ENCODE measurements at places on chromosomes 3 and 15.
A peak's percentile ranks its signal among the peaks of the same experiment; 100 is the strongest.

DNA sequence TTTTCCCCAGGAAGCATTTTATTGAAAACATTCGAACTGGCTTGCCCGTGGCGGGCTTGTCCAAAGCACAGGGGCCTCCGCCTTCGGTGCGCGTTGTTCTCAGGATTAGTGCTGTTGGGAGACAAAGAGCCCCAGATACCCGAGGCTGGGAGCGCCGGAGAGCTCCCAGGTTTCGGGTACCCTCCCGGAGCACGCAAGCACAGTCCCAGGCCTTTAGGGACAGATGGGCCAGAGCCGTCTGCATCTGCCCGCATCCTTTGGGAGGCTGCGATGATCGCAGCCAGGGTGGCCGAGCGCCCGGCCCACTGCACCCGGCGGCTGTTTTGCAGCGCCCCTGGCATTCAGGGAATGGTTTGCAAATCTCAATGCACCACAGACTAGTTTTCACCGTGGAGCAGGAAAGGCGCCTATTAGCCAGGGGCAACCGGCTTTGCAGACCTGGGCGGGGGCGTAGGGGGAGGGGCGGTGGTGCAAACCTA is 5.0 kb upstream of the FEZF2 start:
- no peak for DNase-seq

DNA sequence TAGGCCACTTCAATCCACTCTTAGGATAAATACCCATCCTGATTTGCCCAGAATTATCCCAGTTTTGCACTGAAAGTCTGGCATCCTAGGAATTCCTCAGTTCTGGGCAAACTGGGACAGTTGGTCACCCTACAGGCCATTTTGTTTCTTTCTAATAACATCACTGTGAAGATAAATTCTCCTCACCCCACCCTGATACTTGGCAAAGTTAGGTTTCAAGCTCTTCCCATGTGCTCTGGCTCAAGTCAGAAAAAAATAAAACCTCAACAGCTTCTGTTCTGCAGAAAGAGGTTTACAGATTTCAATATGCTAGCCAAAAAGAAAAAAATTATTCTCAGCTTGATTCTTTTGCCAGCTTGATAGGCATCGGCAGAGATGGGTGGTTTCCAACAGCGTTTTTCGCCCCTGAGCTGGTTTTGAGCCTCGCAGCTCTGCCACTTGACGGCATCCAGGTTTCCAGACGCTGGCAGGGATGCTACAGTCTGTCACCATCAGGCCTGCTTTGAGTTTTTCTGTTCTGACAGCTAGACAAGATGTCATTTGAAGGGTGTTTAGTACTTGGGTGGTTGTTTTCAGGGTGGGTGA is 171.4 kb downstream of the SSR3 start:
- no peak for DNase-seq

DNA sequence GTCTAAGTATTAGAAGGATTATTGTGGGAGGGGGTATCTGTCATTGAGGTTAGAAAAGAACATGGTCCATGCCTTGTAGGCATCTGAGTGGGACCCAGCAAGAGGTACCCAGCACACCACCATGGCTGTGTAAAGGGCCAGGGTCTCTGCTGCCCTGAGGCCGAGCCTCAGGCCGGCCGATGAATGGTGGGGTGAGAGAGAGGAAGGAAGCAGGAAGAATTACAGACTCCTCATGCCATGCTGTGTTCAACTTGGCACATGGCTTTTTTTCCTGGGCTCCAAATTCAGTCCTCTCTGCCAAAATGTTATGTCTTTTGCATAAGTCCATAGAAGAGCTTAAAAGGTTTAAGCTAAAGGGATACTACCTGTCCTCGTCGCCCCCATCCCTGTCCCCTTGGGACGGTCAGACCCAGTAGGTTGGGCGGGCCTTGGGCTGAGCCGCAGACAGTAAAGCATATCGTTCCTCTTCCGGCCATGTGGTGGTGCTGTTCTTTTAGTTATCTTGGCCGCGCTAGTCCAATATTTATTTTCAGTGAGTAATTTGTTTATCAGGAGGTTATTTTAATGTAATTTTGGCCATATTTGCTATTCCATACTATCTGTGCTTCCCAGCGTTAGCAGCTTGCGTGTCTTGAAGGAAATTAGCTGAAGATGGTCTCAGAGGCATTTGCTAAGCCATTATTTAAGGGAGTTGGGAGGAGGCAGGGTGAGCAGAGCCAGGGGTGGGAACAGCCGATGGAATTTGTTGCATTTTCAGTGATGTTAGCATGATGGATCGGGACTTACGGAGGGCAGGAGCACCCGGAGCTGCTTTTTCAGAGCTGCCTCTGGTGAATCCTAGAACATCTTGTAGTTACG is 152.4 kb downstream of the AGBL1 start:
- DNase-seq: peak; percentile 29

DNA sequence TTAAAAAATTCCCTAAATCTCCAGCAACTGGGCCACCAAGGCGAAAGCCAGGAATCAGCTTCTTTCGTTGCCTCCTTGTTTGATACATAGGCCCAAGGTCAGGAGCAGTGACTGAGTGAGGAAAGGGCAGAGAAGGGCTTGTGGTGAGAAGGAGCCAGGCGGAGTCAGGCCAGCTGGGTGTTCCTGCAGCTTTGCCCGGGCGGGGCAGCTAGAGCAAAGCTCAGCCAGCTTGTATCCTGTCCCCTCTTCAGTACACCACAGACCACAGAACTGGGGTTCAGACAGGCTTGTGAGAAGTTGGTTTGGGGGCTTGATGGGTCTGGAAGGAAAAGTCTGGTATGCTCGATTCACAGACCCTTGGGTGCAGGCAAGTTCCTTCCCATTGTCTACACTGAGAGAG is 52.6 kb downstream of the CCK start:
- no peak for DNase-seq

DNA sequence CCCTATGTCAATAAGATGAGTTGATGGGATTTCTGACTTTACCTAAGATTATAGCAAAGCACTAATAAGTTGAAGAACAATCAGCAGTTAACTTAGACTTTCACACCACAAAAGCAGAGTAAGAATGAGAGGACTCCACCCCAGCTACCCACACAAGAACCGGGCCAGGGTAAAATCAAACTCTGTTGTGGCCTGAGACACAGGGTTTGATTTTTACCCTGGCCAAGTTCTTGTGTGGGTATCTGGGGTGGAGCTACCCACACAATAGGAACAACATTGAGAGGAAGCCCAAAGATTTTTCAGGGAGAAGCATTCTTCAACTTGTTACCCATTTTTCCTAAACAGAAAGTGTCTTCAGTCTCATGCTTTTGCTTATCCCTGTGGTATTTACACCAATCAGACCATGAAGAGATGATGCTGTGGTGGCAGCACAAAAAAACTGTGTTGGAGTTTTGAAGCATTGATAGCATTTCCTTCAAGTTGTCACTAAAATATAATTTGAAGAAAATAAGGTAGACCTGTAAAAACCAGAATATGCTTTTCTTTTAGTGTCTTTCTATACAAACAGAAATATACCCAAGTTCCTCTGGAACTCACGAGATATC is 25.6 kb downstream of the CPOX start:
- DNase-seq: peak; percentile 41

DNA sequence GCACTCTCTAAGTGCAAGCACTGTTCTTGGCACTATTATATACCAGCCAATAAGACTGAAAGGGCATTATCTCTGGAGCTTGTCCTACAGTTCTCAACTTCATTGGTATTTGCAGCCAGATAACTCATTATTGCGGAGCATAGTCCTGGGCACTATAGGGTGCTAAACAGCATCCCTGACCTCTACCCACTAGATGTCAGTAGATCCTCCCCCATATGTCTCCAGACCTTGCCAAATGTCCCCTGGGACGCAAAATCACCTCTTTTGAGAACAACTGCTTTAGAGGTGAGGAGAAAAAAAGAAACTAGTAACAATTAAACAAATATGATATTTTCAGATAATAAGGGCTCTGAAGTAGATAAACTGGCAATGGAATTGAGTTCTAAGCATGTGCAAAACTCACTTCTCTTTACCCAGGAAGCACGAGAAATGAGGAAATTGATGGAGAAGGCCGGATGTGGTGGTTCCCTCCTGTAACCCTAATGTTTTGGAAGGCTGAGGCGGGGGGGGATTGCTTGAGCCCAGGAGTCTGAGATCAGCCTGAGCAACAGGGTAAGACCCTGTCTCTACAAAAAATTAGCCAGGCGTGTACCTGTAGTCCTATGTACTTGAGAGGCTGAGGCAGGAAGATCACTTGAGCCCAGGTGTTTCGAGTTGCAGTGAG is 61.4 kb downstream of the FRMD4B start:
- no peak for DNase-seq

GRCh38 chr3:107868449-107868848 is 222.4 kb downstream of the CD47 start:
- no peak for DNase-seq

- no peak for DNase-seq
Observed at GRCh38 chr3:129567176-129567705, 24.3 kb downstream of the H1-8 start.

GRCh38 chr15:77693576-77693975 is 60.9 kb upstream of the LINGO1 start:
- no peak for DNase-seq

GRCh38 chr15:75446151-75446550 is 5.3 kb downstream of the SIN3A start:
- DNase-seq: peak; percentile 35

- no peak for DNase-seq
Observed at GRCh38 chr15:96349034-96349856, 18.7 kb downstream of the NR2F2 start.

- DNase-seq: no peak
Observed at GRCh38 chr15:74326746-74327145, 40.7 kb downstream of the CYP11A1 start.

DNA sequence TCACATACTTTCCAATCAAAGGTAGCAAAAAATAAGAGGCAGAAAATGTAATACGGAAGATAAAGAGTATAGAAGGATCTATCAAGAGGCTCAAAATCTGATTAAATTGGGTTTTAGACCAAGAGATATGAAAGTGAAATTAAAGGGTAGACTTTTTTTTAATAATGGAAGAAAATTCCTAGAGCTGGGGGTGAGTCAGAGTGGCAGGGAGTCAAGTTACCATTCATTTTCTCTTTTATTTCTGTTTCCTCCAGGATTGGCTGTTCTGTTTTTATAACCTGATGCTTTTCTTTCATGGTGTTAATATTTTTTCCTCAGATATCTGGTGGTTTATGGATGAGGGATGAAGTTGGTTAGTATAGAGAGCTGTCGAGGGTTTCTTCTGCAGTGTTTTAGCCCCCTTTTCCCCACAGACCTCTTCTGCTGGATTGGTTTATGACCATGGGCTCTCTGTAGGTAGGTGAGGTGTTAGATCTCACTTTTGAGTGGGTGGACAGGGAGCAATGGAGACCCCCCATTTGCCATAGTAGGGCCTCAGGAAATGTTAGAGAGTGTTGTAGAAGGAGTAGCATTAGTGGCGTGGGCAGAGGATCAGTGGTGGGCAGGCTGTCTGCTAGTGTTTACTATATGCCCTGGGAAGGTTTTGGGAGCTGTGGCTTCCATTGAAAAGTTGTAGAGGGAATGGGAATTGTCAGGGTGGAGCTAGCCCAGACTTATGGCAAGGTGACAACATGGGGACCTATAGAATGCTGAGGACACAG is 201.6 kb upstream of the GOLGA6L4 start:
- DNase-seq: no peak

DNA sequence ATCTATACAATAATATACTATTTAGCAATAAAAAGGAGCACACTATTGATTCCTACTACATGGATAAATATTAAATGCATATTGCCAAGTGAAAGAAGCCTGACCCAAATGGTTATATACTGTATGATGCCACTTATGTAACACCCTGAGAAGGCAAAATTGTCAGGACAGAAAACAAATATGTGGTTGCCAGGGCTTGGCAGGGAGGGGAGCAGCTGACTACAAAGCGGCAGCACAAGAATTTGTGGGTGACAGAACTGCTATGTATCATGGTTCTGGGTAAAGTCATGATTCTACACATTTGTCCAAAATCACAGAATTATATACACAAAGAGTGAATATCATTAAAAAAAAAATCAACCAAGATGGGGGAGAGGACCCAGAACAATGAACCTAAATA is 22.5 kb downstream of the TBC1D2B start:
- DNase-seq: peak; percentile 81

- no peak for DNase-seq
Observed at GRCh38 chr3:46463120-46463867, 1.4 kb downstream of the LTF start.

DNA sequence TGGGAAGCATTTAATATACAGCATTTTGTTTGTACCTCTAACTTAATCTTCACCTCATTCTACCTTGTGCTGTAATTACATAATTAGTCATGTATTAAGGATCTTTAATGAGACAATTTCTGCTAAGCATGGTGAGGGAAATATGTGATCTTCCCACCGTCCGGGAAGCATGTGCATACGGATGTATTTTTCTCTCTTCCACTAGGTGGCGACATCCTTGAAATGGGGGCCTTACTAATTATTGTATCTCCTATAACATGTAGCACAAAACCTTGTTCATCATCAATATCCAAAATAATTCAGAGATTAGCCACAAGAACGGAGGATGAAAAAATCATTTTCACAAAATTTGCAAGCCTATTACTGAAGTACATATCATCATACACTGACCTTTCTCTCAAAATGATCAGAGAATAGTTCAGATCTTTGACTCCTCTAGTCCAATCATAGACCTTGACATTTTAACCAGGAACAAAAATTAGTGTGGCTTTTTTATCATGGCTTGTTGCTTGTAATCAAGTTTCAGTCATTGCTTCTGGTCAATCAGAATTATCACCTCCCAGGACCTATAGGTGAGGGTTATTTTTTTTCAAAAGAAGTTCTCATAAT is 148.9 kb upstream of the GBE1 start:
- DNase-seq: peak; percentile 38

GRCh38 chr3:190455828-190456227 is 6.1 kb upstream of the TMEM207 start:
- no peak for DNase-seq

GRCh38 chr3:149332227-149332765 is 1.1 kb downstream of the TM4SF18 start:
- no peak for DNase-seq

GRCh38 chr3:176789281-176789705 is 408.0 kb downstream of the TBL1XR1 start:
- no peak for DNase-seq

DNA sequence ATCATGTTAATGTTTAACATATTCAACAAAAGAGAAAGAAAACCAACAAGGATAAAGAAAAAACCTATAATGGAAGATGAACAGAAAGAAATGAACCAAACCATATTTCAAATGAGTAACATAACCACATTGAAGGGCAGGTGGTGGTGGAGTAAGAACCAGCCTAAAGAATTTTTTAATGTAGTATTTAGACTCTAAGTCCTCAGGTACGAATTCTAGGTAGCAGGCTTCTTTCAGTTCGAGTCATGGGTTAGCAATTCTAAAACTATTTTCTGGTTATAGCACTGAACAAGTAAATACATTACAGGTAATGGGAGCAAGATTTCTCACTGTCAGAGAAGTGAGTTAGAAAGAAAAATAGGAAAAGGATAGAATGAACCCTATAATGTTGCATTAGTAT is 24.4 kb downstream of the DCBLD2 start:
- no peak for DNase-seq

DNA sequence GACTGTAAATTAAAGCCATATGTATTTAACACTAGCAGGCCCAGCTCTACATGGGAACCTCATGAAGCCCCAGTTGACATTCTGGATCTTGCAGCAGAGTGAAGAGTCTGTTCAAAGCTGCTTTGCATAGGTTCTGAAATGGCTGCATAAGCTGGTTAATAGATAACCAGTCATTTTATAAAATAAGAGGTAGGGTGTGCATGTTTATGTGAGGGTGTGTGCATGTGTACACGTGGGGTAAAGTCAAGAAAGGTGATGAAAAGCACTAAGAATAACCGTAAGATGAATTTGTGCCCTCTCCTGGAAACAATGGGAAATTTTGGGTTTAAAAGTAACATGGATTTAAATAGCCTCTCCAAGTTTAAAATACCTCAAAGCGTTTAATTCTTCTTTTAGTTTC is 33.0 kb downstream of the PAQR9 start:
- DNase-seq: no peak
